ENCODE measurements at places on chromosomes 4 and X.

GRCh38 chrX:48899078-48899410 is 1.3 kb downstream of the PQBP1 start:
- DNase-seq = no peak

DNA sequence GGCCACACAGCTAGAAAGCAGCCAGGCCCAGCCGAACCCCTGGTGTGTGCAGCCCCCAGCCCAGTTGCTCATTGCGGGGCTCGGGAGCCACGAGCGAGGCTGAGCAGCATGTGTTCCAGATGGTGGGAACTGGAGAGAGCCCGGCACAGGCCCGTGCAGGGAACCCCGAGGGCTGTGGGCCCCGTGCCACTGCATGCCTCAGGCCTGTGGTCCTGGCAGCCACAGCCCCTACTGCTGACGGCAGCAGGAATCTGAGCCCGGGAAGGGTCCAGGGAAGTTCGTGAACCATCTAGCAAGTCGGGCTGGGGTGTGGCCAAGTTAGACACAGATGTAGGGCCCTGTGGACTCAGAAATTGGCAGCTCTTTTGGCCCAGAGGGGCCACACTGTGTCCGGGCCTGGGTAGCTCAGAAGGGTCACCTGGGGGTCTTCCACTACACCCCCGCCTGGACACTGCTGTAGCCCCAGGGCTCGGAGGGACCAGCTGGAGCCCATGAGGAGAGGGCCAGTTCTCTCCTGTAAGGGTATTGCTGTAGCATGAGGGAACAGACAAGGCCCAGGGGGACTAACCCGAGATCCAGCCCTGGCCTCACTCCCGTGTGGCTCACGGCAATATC is 12.1 kb downstream of the HTRA3 start:
- DNase-seq = peak; percentile 38

DNA sequence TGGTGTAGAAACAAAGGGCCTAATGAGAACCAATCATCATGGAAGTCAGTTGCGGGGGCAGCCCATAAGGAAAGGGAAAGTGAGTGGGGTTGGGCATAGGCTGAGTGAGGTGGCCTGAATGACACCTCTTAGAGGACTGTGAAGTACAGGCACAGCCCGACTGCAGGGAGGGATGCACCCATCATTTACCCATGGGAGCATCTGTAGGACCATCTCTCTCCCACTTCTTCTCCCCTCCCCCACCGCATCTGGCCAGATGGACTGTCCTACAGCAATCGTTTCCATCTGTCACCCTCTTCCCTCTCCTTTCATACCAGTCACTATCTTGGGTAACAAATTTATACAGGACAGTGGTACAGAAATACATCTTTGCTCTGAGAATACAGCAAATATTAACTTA is 4.2 kb downstream of the STBD1 start:
- DNase-seq = no peak

DNA sequence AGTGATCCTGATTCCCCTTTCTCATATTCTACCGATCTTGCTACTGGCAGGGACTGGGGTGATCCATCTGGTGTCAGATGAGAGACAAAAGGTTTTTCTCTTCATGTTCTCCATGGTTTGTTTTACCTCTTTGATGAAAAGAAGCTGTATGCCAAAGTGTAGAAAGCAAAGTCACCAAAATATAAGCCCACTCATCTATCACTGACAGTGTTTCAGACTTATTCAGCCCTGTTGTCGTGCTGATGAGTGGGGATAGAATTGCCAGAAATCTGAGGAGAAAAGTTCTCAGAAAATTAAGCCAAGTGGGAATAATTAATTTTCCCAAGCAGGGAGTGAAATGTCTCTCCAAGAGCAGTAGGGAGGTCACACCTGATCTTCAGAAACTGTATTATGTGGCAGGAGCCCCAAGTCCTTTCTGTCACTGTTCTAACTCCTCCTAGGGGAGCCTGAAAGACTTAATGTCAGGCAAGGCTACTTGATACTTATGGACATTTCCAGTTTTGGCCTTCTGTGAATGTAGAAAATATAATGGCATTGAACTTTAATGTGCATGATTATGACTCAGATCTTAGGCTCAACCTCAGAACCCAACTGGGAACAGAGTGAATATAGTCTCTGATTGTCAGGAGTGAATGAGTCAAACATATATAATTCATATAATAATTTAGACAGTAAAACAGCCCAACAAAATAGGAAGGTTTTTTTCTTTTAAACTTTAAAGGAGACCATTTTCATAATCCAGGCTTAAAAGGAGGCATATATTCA is 298.1 kb downstream of the ANKRD50 start:
- DNase-seq = peak; percentile 72

DNA sequence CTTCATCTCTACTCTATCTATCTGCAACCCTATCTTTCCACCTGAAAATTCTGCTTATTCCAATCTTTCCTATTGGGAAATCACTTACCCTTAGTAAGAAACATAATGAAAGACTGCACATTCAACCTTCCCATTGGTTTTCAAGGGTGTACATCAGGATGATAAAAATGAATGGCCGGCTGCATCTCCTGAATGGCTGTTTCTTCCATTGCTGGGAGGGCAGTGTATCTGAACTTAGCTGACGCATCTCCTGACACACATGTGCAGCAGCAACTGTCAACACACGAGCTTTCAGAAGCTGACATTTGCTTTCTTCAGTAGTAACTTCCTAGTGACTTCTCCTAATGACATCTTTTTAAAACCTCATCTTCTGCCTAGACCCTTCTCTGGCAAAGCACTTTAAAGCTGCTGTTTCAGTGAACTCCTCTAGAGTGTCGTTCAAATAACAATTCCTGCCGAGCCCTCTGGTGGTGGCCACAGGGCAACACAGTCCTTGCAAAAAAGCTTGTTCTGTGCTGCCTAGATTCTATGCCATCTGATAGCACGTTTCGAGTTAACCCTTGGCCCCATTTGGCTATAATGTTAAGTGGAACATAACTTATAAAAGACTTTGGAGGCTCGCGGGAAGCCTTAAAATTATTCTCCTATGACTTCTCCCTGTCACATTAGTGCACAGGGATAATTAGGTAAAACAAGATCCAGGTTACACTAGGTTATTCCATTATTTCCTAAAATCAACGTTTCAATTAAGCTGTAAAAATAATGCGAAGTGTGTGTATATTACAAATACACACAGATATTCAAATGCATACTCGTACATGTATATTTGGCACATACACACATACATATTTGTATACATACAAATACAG is 2340.7 kb downstream of the PCDH7 start:
- peak; percentile 9 for DNase-seq

DNA sequence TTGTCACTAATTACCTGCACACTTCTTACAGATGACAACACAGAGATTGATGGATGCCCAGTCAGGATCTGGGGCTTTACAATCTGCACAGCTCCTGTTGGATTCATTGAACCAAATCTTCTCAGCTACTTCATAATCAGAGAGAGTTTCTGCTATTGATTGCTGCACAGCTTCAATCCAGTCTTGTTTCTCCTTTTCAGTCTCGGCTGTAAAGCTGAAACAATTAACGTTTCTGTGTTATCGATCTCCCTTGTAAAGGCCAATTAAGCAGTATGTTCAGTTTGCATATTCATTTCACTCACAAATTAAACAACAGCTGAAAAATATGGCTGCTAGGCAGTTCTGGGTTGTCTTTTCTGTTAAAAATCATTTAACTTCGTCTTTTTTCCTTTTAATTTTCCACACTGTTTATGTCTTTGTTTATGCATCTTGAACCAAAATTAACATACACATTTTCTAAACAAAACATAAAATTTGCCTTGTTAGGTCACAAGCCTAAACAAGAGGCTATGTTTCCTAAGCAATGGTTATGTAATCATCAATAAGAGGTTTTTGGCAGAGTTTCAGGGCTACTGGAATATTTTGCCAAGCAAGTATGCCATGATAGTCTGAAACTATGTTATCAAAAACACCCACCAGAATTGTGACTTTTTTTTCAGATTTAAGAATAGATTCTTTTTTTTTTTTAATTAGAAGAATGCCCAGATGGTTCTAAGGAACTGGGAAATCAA is 79.2 kb downstream of the ARAP2 start:
- no peak for DNase-seq

DNA sequence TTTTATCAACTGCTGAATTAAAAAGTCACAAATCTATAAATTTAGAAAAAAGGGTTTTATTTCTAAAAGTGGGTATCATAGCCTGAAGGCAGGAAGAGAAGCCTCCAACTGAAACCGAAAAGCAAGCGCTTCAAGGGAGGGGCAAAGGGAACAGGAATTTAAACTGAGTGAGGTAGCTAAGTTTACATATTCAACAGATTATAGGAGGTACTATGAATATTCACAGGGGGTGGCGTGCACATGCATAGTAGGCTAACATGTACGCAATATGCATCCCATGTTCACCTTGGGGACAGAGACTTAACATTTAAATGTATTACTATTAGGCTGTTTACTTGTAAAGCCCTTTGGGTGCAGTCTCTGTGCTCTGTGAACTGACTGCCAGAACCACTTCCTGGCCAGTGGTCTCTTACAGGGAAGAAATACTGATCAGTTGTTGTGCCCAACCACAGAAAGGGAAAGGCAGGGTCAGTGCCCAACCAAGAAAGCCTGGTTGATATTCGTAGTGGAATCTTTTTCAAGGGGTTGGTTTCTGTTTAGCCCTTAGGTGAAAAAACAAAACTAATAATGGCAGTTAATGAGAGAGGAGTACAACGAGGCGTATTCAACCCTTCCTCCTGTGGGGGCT is 168.7 kb upstream of the GALNTL6 start:
- no peak for DNase-seq

DNA sequence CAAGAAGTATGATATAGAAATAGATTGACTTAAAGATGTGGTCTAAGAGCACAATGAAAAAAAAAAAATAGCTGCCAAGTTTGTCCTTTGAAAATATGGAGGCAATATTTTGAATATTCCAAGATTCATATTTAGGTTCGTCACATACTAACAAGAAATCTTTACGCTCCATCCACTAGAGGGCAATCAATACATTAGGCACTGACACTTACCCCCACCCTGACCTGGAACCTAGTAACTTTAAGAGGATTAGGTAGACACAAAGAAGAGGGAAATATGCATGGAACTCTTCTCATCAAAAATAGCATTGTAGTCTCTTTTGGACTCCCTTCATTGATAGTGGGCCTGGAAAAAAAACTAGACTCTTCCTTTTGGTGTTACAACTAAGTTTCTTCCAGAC is 1108.1 kb downstream of the PCDH19 start:
- DNase-seq = no peak

DNA sequence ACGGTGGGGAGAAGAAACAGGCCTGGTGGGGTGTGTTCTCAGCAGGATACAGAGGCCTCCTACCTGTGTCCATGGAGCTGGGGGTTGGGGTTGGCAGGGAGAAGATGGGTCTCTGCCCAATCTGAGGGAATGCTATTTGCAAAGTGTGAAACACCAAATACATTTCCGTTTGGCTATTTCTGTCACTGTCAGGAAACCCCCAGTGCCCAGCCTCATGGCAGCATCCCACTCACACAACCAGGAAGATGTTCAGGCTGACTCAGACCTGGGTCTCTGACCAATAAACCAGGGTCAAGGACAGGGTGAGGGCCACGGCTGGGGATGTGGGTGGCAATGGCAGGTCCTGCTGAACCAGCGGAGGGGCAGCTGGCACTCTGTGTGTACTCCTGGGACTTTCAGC is 41.3 kb downstream of the BCOR start:
- no peak for DNase-seq

- DNase-seq = no peak
Observed at GRCh38 chr4:183356173-183356830, 34.1 kb upstream of the CLDN24 start.

DNA sequence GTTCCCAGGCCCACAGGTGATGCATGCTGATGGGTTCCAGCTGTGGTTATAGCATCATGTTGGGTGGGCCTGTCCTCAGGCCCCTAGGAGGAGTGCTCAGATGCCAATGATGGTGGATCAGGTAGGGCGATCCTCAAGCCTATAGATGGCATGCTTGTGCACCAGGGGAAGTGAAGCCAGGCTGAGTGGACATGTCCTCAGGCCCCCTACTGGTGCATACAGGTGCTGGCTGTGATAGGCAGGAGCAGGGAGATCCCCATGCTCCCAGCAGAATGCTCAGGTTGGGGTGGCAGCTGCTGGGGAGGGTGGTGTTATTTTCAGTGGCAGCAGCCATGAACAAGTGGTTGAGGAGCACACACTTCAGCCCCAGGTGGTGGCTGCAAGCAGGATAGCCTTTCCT is 96.0 kb downstream of the SMARCA1 start:
- DNase-seq = no peak

DNA sequence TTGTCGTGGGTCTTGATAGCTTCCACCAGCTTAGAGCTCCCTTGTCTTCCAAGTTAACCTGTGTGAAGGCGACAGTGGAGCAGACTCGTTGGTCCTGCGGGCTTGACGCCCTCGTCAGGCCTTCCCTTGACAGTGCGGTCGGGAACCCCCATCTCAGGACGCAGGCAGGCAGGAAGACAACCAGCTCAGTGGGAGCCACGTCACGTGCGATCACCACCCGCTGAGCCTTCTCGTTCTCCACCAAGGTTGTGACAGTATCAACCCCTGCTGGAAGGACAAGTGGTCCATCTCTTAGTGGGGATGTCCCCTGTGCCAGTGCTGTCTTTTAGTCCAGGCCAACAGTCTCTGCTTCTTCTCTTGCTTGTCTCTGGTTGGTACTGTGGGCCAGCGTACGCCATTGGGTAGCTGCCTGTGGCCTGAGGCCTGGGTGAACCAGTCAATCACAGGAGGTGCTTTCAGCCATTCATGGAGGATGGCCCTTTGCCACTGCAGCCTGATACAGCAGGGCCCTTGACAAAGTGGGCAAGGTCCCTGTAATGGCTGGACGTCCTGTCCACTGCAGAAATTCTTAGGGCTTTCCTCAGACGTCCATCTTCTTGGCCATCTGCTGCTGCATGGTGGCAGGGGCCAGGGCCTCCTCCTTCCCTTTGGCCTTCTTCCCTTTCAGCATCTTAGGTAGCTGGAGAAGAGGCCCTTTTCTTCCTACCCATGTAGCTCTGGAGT is 31.4 kb downstream of the RGS12 start:
- no peak for DNase-seq

DNA sequence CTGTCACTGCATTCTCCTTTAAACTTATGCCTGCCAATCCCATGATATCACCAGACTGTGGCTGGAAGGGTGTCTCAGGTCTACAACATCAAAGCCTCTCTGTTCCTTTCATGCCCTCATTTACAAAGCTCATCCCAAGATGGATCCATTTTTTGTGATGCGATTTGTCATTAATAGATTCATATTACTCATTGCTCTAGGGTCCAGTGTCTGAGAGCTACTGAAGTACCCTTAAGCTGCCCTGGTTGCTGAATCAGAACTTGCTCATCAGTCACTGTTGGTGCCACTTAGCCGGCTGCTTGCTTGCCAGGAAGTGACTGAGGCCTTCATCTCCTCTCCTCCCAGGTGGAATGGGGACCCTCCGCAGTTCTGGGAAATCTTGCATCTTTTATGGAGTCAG is 395.5 kb upstream of the BOD1L1 start:
- DNase-seq = peak; percentile 20

GRCh38 chrX:152821145-152821765 is 9.3 kb downstream of the CETN2 start:
- no peak for DNase-seq

DNA sequence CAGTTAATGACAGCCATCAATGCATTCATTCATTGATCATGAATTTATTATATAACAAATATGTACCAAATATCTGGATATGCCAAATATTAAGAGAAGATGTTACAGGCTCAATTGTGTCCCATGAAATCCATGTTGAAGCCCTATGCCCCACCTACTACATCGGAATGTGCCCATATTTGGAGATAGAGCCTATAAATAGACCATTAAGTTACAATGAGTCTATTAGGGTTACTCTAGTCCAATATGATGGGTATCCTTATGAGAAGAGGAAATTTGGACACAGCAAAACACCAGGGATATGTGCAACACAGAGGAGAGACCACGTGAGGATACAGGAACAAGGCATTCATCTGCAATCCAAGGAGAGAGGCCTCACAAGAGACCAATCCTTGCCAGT is 634.5 kb downstream of the DMD start:
- DNase-seq = no peak
